ENCODE measurements at places on chromosomes 2 and 18.

GRCh38 chr18:53603276-53603675, 621.2 kb downstream of the MBD2 start:
- DNase-seq, result no peak

DNA sequence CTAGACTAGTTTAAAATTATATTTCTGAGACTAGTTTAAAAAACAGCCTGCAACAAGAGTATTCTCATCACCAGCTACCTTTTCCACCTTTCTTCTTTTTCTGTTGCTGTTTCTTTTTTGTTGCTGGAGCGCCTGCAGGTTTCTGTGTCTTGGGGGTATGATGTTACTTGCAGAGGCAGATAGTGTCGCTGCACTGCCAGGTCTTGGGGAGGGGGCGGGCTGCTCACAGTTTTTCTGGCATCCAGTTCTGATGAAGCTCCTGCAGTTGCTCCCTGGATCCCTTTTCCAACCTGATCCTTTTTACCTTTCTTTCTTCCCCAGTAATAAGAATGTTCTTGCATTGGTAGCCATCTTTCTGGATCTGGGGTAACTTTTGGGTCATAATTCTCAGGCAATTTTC, 8.0 kb upstream of the C18orf32 start:
- no peak for DNase-seq

GRCh38 chr2:19505199-19506136, 147.0 kb upstream of the OSR1 start:
- DNase-seq, result no peak

- DNase-seq, result no peak
Observed at GRCh38 chr2:220833446-220833845, 738.7 kb downstream of the EPHA4 start.

DNA sequence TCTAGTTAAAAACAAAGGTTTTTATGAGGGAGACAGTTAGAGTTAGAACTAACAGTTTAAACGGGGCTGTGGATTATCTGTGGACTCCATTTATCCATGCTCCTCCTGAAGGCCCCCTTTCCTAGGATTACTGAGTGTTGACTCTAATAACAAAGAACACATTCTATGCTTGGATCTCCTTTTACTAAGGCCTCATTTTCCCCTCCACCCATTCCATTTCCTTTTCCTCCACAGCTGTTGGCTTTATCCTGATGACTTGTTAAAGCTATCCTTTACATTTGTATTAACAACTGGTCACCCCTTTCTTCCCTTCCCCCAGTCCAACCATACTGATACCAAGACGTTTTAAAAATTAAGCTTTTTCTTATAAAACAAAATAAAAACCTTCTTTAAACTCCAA, 220.6 kb downstream of the SRBD1 start:
- DNase-seq, result no peak

- no peak for DNase-seq
Observed at GRCh38 chr2:3972377-3972776, 269.0 kb downstream of the DCDC2C start.

DNA sequence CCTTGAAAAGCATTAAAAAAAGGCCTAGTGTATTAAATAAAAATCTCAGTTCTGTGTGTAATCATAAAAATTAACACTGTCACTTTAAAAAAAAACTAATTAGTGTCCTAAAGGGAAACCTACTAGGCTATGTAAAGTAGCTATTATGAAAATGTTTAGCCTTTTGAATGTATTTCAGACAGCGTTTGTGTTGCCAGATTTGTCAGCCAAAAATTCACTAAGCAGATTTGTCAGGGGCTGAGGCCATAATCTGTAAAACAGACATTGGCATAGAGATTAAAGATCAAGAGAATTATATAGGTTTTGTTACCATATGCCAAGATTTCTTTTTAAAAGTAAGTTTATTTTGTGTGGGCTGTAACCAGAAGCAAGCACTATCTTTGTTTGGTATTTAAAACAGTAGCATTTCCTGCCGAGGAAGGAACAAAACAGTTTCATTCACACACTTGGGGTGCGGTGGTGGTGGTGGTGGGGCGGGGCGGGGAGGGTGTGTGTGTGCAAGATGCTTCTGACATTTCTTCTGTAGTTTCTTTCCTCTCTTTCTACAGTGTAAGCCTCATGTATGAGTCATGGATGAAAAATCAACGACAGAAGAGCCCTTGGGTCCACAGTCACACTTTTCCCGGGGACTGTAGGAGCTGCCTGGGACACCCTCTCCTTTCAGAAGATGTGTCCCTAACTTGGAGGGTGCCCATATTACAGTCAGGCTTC, 328.5 kb upstream of the FANCL start:
- no peak for DNase-seq

GRCh38 chr2:199136681-199137080, 321.1 kb downstream of the SATB2 start:
- no peak for DNase-seq

Measured in fibroblast of the conjunctiva (primary cell).